Suppressor macrophage (primary cell): ENCODE measurements at places on chromosomes 13 and 19.

DNA sequence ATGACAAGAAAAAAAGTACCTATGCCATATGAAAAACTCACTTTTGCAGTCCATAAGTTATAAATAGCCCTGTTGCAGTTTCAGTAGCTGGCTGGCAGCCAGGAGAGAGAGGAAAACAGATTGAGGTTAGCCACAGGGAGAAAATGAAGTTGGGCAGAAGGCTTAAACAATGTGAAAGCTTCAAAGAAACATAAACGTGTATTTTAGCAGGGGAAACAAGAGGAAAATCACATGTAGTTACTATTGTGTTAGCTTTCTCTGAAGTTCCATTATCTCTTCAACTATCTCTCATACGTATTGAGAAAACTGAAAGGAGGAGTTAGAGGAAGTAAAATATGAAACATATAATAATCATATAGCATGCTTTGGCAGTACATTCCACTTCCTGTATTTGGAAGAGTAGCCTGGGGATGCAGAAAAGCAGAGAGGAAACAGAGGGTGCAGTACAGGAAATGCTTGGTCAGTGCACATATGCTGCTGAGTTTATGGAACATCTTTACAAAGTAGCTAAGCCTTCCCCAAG lies 1551.1 kb downstream of the EFNB2 start:
- peak; percentile 58 for DNase-seq

DNA sequence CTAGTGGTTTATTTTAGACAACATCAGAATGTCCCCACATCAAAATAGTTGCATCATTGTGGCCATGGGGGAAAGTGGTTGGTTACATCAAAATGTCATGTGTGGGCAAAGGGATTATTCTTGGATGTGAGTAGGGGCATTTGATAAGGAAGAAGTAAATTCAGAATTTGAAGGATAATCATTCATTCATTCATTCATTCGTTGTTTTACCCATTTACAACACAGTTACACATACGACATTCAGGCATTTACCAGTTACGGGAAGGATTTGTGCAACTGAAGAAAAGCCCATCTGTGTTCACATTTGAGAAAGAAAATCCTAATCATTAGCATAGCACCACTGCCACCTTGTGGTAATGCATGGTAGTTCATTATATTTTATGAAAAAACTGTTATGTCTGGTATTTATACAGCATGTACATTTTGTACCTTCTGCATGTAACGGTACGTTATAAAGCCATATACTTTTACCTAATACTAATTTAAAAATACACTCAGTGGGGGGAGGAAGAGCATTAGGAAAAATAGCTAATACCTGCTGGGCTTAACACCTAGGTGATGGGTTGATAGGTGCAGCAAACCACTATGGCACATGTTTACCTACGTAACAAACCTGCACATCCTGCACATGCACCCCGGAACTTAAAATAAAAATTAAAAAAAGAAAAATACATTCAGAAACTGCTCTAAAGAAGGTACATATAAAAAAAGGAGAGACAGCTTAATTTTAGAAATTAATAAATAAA lies 62.1 kb downstream of the DGKH start:
- peak; percentile 79 for DNase-seq

DNA sequence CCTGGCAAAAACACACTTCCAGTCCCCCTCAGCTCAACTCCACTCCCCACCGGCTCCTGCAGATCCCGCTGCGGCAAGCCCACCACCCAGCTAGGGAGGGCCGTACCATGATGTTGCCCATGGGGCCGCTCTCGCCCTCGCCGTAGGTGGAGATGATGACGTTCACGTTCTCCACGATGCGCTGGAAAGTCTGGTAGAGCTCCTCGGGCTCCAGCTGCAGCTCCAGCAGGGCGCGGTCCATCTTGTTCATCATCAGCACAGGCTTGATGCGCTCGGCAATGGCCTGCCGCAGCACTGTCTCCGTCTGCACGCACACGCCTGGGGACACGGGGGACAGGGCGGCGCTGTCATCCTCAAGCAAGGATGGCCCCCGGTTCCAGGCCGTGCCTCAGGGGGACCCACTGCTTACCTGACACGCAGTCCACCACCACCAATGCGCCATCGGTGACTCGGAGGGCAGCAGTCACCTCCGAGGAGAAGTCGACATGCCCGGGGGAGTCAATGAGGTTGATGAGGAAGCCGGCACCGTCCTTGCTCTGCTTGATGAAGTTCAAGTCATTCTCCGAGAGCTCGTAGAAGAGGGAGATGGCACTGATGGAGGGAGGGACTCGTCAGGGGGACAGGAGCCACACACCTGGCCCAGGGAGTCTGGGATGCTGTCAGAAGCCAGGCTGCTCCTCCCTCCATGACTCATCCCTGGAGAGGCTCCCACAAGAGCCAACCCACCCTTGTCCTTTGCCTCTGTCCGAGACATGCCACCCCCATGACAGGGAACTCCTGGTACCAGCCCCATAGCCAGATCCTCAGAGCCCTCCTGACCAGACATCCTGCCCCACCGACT lies 2.3 kb downstream of the EEF2 start:
- DNase-seq = no peak

GRCh38 chr19:401866-402511 lies 7.0 kb downstream of the C2CD4C start:
- DNase-seq = no peak

DNA sequence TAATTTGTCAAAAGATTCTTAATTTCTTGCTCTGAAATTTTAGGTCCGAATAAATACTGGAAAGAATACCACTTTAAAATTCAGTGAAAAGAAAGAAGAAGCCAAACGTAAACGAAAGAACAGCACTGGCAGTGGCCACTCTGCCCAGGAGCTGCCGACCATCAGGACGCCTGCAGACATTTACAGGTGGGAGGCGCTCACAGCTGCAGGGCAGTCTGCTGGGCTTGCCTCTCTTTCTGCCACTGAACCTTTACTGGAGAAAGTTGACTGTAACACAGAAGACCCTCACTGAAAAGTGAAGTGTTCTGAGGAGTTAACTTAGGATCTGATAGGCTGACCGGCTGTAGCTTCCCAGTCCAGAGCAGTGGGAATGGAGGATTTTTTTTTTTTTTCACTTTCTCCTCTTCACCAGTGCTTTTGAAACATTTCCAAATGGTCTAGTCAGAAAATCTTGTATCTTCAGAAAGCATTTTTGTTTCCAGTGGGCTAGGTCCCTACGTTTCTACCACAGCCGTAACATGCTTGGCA lies 69.1 kb downstream of the URI1 start:
- DNase-seq = no peak

DNA sequence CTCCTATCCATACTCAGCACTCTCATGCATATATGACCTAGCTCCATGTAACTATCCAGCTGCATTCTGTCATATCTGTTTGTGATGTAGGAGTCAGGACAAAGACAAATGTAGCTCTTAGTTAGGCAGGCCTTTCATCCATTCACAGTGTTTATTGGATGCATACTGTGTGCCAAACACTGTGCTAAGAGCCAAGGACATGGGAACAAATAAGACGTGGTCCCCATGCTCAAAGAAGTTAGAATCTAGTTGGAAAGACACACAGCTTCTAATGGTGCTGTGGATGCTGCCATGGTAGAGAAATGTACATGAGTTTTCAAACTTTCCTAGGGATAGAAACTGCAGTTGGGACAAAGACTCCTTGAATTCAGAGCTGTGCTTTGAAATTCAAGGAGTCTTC lies 31.7 kb upstream of the IL17D start:
- DNase-seq = no peak

- DNase-seq = peak; percentile 36
Measured at GRCh38 chr19:1567116-1567847, 843 bp downstream of the MEX3D start.

- DNase-seq = no peak
Measured at GRCh38 chr19:55443045-55443823, at the start of gene SHISA7. Gene SHISA7 (minus strand): TSS chr19:55443300. CDS start chr19:55442863, 437 bp downstream.

DNA sequence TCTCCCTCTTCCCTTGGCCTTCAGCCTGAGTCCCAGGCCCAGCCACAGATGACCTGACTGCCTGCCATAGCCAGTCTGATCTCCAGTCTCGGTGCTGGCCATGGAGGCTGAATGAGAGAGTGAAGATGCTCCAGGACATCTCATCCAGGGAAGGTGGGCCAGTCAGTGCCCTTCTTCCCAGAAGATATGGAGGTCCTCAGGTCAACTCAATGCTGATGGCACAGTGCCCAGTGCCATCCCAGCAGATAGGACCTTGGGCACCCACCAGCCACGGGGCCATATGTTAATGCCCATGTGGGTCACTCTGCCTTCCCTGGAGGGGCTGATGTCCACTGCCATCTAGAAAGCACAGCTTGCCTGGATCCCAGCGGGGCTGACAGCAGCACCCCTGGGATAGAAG lies 7.2 kb downstream of the VSTM2B start:
- no peak for DNase-seq
